ENCODE measurements at places on chromosomes 1 and 21.

DNA sequence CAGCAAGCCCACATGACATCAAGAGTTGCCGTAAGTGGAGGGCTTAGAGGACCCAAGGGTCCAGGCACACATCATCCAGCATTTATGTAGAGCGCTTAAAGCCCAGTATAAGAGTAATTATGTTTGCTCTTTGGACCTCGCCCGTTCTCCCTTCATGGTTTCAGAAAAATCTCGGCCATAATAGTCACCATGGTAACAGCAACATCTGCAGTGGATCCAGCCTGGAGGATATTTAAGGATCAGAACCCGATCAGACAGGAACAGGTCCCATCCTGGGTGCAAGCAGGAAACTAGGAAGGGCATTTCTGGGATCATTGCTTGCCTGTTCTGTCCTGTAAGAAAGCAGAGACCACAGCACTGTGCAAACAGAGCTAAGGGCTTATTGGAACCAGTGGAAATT is 89.9 kb upstream of the KAZN start:
- no peak for DNase-seq

GRCh38 chr1:230633469-230633868 is 8.8 kb upstream of the COG2 start:
- DNase-seq, result no peak

DNA sequence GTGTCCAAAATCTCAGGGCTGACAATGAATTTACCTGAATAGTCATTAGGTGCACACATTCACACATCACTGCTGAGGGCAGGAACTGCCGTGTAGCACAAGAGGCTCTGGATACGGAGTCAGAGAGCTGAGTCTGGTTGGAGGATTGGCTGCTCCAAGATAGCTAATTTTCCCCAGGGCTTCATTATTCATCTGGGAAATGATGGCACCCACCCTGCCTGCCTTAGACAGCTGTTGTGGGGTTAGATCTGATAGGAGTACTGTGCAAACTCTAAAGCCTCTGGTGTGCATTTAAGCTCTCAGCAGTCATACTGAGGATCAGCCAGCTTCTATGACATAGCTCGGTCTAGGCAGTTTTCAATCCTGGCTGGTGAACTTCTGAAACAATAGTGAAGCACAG is 67.0 kb downstream of the LMX1A start:
- DNase-seq, result no peak

DNA sequence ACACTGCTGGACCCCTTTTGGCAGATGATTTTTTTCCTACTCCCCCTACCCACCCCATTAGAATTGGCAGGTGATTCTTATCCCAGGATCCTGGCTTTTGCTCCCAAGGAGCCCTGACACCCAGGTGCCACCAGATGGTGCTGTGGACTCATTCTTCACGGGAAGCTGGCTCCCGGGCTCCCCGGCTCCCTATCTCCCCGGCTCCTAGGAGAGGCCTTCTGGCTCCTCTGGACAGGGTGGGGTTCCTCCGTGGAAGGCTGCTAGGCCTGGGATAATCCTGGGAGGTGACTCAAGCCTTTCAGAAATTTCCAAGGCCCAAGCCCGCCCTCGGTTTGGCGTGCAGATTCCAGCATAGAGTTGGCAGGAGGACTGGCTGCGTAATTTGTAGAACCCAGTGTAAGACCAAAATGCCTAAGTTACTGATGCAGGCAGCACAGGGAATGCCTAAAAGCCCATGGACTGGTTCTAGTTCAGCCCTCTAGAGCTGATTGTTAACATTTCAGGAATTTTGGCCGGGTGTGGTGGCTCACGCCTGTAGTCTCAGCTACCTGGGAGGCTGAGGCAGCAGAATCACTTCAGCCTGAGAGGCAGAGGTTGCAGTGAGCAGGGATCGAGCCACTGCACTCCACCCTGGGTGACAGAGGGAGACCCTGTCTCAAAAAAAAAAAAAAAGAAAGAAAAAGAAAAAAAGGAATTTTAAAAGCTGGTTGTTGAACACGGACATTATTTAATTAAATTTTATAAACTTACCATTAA is 6.8 kb upstream of the BSDC1 start:
- peak; percentile 47 for DNase-seq

DNA sequence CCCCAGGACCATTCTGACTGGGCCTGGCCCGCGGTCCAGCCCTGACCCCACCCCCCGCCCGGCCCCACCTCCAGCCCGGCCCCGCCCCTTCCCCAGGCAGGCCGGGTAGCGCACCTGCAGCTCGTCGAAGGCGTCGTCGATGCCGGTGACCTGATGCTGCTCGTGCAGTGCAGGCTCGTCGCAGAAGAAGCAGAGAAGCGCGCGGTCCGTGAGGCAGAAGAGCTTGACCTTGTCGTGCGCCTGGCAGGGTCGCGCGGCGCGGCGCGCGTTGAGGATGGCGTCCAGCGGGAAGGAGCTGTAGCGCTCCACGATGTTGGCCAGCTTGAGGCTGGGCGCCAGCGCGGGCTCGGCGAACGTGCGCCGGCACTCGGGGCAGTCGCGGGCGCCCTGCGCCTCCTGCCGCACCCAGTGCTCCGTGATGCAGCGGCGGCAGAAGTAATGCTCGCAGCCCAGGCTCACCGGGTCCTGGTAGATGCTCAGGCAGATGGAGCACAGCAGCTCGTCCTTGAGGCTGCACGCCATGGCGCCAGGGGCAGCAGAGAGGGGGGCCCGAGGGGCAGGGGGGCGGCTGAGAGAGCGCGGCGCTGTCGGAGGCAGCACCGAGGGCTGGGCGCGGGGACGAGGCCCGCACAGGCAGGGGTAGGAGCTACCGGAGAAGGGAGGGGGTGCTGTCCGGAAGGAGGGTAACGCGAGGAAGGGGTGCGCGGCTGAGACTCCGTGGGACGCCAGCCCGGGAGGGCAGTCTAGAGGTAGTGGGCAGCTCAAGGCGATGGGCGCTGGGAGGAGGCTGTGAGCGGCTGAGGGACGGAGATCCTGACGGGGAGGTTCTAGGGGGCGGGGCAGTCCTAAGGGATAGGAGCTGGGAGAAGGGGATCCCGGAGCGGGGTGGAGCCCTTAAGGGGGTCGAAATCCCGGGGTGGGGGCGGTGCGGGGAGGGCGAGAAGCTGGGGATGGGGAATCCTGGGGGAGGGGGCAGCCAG is 642 bp downstream of the TRIM62 start:
- peak; percentile 81 for DNase-seq

DNA sequence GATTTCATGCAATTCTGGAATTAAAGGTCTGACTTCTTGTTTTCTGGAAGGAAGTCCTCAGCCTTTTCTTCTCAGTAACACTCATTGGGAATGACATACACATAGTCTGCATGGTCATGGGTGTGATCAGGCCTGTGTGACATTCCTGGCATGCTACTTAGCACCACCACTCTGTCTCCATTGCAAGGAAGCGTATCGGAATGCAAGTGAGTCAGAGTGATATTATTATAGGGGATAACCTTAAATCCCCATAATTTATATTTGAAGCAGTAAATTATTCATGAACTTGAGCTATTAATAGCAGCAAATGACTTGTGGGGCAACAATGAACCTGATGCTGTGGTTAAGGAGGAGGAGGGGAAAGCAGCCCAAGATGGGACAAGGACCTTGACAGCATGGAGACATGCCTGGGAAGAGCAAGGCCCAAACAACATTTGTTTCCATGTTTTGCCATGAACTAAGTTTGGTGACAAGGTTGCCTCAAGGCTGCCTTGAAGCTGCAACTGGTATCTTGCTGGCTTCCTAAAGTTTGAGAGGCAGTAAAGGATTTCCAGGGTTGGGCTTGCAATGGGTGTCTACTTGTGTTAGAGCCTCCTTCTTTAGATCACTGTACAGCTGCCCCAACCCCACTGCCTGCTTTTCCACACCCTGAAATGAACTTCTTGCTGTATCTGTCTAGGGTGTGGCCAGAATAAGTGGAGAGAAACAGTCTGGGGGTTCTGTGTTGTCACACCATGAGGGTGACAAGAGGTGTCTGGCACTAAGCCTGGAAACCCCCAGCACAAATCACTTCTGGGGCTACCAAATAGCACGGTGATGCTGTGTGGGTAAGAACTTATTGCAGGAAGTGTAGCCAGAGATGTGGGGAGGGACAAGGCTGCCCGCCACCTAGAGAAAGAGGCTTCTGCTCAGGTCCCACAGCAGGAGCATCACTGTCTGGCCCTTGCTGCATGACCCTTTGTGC is 4.6 kb downstream of the MAB21L3 start:
- no peak for DNase-seq

DNA sequence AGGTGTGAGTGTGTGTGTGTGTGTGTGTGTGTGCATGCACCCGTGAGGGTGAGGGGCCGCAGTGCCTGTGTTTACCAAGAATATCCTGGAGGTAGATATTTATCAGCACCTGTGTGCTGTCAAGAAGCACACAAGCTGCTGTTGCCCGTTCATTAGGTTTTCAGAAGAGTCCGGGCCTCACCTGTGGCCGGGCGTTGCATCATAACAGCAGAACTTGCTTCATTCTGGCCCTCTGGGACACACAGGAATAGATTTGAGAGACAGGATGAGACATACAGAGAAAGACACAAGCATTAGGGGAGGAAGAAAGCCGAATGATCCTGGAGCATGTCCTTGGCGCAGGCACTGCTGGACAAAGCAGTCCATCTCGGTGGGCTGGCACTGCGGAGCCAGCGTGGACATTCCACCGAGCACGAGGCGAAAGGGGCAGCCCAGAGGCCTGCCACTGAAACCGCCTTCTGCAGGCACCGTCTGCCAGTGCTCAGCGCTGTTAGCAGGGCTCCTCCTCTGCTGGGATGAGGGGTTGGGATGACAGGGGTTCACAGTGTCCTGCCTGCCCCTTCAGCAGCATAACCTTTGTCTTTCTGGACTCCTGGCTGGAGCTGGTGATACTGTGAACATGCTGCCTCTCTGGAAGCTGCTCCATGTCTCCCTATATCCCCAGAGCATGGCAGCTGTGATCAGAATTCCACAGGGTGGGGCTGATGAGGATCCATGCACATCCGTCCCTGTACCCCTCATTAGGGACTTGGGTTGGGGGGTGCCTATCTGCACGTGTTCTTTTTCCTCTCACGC is 81.1 kb downstream of the PEX14 start:
- DNase-seq, result no peak

GRCh38 chr1:99849744-99850458 is at the start of gene AGL:
Gene AGL (plus strand): TSS chr1:99850361. CDS start chr1:99851043, 682 bp downstream.
- peak; percentile 89 for DNase-seq

DNA sequence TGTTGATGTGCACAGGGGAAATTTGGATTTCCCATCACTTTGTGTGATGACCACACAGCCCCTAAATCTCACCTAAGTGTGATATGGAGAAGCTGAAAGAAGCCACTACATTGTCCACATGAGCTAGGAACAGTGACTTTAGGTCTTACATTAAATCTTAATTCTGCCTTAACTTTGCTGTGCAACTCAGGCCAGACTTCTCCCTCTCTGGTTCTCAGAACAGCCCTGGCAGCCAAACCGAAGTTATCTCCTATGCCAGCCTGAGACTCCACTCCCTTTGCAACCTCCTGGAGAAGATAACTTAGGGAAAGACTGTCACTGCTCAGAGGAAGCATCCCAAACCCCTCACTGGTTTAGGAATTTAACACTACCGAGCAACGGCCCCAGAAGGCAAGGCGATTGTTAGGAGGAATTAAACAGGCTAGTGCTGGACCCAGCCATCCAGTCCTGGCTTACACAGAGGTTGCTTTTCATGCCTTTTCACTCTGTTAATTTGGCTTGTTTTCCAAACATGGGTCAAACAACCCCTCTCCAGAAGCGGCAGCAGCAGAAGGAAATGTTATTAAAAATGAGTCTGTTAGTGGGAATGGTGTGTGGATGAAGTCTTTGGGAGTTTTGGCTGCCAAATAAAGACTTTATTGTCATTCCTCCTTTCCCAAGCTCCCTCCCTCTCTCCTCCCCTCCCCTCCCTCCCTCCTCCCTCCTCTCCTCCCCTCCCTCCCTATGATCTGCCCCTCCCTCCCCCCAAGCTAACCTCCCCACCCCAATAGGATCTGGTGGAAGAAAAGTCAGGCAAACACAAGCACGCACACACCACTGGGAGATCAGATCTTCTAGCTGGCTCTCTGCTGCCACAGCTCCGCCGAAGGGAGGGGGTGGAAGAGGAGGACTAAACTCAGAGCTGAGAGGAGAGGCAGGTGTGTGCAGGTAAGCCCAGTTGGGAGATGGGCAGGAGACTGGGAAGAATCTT is at the start of gene PRELP:
PRELP (plus strand) TSS at position 795 of the 970 bp plus-strand sequence. CDS start 7,379 bp downstream, outside the sequence.
- DNase-seq, result no peak

GRCh38 chr1:82090104-82090503 is 289.4 kb downstream of the ADGRL2 start:
- no peak for DNase-seq

DNA sequence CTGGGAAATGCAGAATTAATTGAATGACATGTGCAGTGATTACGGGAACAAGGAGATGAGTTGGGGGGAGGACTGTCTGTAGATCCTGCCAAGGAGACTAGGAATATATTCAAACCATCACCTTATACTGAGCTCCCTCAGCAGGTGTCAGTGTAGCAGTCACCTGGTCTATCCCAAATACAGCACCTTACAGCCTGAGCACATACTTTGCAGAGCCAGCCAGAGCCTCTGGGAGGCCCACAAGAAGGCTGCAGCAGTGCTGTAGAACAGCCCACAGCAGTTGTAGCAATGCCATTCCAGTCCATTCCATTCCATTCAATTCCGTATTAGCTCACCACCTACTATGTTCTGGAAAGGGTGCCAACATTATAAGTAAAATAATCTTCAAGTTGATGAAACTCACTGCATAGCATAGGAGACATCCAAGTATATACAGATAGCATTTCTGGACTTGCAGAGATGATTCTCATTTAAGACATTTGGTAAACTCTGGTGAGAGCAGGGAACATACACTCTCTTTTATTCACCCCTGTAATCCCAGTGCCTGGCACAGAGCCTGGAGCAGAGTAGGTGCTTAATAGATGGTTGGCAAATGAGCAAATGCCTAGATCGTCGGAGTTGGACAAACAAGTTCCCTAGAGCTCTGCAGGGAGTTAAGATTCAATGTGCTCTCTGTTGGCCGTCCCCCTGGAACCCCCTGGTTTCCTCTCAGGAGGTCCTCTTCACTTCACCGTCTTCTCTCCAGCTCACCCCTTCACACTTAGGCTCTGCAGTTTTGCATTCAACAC is 44.7 kb downstream of the KCNC4 start:
- no peak for DNase-seq

GRCh38 chr1:155993595-155993994 is 15.2 kb upstream of the ARHGEF2 start:
- no peak for DNase-seq
